Activated T-helper 1 cell treated with anti-CD3 and anti-CD28 coated beads, Interleukin-2, amount 50 U/mL, for 16 hours (primary cell): ENCODE measurements at places on chromosomes 12 and 14.

DNA sequence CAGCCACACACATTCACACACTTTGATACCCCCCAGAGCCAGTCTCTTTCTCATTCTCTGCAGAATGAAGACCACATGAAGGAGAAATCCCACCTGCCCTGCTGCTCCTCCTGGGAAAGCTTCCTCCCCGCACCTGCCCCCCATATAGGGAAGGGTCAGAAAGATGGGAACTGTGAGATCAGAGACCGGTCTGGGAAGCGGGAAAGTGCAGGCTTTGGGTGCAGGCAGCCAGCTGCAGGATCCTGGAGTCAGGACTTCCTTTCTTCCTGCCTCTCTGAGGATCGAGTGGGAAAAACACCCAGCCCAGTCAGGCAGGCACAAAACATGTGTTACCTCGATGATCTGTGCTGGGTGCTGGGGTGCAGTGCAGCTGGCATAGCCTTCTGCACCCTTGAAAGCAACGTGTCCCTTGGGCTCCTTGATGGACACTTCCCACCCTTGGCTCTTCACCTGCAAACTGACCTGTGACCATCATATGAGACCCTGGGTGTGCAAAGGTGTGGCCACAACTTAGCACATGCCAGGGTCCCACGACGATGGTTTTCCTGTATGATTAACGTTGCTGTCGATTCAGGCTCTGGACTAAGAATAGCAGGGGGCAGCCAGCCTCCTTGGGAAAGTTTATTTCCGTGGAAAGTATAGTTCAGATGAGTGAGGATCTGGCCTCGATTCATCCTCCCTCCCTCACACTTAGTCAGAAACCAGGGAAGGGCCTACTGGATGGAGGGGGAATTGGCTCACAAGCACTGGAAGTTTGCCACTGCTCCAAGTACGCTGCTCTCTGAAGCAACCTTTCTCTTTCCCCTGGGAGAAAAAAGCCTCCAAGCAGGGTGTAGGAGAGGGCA, 105.4 kb upstream of the MED13L start:
- no peak for DNase-seq

GRCh38 chr12:81530352-81530751, 228.8 kb downstream of the PPFIA2 start:
- no peak for DNase-seq

DNA sequence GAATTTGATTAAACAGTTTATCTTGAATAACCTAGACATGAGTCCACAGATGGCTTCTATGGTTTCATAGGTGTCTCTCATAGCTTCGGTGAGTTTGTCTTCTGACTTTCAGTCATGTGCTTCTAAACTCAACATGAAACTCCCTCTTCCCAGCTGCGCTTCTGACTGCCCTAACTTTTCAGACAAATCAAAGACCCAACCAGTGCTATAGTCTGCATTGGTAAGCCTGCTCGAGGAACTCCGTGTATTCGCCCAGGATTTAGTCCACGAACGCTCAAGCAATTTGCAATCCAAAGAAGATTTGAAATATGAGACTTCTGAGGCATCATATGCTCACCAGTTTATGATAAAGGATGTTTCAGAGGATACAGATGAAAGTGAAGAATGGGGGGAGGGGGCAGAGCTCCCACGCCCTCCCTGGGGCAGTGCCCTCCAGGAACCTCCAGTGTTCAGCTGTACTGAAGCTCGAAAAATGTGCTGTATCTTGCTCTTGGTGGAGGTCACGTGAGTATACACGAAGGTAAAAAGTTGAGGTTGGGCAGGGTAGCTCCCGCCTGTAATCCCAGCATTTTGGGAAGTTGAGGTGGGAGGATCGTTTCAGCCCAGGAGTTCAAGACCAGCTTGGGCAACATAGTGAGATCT, 5.2 kb upstream of the RILPL2 start:
- DNase-seq, result no peak

- no peak for DNase-seq
Observed at GRCh38 chr12:88113871-88114270, 28.0 kb downstream of the CEP290 start.

- DNase-seq, result no peak
Observed at GRCh38 chr12:102009796-102010195, 52.0 kb downstream of the WASHC3 start.

- no peak for DNase-seq
Observed at GRCh38 chr14:104292084-104292970, 153.9 kb downstream of the KIF26A start.

DNA sequence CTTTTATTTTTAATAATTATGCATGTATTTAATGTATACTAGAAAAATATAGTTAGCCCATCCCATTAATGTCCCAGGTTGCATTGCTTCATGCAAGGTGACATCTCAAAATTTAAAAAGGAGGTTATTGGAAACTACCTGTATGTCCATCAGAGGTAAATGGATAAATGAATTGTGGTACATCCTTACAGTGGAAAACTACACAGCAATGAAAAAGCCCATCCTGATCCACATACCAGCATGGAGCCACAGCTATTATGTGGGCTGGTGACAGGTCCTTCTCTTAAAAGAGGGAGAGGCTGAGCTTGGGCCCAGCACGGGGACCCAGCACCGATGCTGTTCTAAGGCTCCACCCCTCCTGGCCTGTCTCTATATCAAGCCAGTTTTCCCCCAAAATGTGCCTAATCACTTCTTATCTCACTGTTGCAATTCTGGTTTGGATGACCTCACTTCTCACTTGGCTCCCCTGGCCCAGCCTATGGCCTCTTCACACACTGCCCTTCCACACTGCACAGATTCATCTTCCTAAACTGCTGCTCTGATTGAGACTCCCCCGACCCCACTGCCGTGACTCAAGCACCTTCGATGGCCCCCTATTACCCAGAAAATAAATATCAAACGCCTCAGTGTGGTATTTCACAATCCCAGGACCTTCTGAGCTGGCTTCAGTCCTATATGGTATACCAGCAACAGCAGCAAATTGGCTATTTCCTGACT, 97.1 kb upstream of the NCOR2 start:
- DNase-seq, result no peak

DNA sequence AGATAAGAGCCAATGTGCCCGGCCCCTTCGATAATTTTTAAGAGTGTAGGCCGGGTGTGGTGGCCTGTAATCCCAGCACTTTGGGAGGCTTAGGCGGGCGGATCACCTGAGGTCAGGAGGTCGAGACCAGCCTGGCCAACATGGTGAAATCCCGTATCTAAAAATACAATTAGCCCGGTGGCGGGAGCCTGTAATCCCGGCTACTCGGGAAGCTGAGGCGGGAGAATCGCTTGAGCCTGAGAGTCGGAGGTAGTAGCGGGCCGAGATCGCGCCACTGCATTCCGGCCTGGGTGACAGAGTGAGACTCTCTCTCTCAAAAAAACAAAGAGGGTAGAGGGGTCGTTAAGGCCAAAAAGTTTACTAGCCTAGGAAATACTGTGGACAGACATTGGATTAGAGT, 2.6 kb downstream of the KRAS start:
- DNase-seq, result no peak

DNA sequence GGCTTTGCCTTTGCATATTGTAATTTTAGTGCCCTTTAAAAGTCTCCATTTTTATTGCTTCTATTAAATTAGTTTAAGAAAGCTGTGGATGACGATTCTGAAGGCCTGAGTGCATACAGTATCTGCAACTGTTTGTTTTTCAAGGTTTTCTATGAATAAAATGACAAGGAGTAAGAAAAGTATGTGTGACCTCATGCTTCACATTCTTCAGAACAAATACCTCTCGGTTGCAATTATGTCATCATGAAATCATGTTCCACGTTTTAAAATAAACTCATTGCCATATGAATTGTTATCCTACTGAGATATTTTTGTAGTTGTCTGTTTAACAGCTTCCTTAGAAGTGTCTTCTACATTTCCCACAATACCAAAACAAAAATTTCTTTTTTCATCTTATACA, 374.6 kb downstream of the MDGA2 start:
- no peak for DNase-seq

DNA sequence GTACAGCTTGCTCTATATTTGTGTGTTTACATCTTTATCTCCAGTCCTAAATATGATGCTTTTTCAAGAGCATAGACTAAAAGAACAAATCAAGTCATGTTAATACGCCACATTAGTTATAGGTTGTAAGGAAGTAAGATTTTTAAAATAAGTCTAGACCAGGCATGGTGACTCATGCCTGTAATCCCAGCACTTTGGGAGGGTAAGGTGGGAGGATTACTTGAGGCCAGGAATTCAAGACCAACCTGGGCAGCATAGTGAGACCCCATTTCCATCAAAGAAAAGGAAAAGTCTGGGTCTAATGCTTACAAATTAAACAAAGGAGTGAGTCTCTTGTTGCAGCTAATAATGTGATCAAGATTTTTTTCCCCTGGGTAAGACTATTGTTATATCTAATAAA, 118.9 kb downstream of the GPR135 start:
- DNase-seq, result no peak

GRCh38 chr12:13079440-13079906, 24.0 kb downstream of the GSG1 start:
- no peak for DNase-seq

DNA sequence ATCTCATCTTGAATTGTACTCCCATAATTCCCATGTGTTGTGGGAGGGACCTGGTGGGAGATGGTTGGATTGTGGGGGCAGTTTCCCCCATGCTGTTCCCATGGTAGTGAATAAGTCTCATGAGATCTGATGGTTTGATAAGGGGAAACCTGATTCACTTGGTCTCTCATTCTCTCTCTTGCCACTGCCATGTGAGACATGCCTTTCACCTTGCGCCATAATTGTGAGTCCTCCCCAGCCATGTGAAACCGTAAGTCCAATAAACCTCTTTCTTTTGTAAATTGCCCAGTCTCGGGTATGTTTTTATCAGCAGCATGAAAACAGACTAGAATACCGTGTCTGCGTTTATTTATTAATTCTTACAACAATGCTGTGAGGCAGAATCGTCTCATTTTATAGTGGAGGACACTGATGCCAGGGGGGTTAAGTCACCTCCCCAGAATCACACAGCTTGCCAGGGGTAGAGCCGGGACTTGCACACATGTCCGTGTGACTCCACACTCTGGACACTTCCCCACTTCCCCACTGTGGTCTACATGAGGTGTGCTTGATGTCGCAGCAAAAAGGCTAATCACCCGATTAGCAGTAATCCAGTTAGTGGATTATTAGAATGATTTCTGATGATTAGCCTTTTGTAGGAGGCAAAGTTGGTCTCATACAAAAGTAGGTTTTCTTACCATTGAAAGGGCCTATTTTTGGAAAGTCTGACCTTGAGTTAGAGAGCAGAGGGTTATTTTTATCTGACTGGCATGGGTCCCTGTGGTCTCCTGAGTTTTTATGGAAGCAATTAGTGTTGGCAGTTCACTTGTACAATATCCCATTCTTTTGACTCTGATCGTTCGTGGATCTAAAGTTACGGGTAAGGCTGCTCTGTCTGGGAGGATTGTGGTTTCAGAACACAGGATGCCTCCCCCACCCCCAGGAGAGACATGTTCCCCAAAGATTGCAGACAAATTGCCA, 47.4 kb upstream of the BCL7A start:
- no peak for DNase-seq

GRCh38 chr12:116650062-116650461, 87.8 kb downstream of the SPRING1 start:
- DNase-seq, result no peak
